ENCODE measurements at places on chromosomes 4 and X.
A peak's percentile ranks its signal among the peaks of the same experiment; 100 is the strongest.

GRCh38 chr4:112633477-112634235 is 3.1 kb downstream of the ZGRF1 start:
- DNase-seq, result no peak

DNA sequence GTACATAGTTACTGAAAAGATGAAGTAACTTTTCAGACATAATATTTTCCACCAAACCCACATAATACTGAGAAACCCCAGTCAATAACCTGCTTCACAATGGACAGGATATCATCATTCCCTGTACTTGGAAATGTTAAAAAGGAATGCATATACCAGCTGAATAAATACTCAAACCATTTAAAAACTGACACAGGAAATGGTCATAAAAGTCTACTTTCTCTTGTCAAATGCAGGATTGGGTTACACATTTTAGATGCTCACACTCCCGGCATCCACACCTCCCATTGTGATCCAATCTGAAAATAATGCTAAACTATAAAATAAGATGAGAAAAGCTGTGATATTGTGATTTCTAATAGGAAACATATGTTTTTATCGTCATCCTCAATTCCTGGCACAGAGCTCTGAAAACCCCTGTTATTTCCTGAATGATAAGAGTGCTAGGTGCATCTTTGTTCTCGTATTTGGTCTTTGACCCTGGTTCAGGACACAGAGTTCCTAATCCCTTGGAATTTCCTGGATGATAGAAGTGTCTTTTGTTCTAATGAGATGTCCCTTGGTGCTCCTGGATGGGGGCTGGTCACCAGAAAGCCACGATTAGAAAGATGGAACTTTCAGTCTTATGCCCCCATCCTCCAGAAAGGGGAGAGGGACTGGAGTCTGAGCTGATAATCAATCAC is 821.3 kb downstream of the TRIML1 start:
- no peak for DNase-seq

DNA sequence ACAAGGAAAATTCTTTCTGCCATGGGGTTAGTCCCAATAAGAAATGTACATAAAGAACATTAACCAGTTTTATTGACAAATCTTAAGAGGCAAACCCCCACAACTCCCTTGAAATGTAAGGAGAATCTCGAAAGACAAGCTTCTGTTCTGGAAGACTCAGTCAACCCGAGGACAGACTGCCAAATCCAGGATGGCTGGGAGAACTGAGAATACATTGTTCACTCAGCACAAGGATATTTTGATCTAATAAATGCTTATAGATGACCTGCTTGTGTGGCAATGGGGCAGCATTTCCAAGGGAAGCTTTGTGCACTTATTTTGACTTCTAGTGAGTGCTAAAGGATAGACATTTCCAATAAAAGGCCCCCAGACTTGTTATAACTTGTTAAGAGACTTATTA is 280.4 kb downstream of the DHX15 start:
- no peak for DNase-seq

- no peak for DNase-seq
Measured at GRCh38 chr4:58070726-58071125, 960.5 kb upstream of the IGFBP7 start.

- DNase-seq, result no peak
Measured at GRCh38 chrX:53798281-53798680, 111.8 kb upstream of the HUWE1 start.

DNA sequence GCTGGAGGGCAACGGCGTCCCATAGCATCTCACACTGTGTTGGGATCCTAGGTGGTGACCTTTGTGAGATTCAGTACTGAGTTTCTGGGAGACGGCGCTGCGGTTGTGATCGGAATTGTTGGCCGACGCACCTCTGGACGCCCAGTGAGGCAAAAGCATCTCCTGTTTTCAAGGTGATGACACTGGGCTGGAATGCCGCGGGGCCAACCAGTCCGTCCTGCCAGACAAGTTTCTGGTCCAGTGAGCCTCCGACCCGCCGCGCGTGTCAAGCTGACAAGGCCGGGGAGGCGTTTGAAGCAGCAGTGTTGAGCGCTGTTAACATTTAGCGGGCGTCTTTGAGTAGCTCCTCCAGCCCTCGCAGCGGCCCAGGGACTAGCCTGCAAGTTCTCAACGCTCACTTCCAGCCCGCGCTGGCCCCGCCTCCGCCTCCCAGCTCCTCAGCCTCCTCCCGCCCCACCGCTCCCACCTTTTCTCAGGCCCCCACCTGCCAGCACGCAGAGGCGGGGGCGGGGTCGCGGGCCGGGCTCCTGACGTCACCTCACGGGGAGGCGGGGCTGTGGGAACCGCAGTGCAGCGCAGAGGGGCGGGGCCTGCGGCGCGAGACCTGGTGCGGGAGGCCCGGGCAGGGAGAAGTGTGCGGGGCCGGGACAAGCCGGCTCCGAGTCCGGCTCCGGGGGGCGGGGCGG is 482 bp upstream of the CDS1 start:
- DNase-seq, result peak; percentile 83

DNA sequence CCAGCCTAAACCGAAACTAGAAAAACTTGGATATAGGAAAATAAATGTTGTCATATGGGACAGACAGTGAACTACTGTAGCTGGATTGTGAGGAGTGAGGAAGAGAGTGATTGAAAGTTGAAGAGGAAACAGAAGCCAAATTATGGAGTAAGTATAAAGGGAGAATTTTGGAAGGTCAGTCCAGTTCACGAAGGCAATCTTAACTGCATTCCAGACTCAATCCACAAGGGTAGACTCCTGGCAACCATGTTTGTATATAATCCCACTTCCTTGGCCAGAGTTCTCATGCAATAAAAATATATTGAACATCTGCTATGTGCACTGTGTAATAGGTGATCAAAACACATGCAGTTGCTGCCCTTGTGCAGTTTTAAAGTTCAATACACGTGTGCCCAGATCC is 58.6 kb upstream of the CAMK2D start:
- no peak for DNase-seq

DNA sequence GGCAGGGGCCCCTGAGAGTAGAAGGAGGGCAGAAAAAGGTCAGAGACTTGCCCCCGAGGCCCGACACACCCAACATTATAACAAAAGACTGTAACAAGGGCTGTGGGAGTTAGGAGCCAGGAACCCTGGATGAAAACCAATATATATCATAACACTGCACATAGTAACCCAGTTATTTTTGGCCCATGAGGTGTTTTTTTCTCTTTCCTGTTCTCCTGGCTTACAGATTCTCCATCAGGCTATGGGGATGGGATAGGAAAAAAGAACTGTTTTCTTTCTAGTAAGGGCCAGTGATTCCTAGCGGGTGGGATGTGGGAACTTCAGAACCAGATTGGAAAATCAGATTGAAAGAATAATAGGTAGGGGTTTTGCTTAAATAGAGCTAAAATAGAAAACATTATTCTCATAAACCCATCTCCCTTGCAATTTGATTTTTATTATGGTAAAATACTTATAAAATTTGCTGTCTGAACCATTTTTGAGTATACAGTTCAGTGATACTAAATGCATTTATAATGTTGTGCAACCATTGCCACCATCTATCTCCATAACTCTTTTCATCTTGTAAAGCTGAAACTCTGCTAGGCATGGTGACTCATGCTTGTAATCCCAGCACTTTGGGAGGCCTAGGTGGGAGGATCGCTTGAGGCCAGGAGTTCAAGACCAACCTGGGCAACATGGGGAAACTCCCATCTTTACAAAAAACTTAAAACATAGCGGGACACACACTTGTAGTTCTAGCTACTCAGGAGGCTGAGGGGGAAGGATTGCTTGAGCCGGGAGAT is 33.5 kb downstream of the SNX25 start:
- no peak for DNase-seq

- DNase-seq, result no peak
Measured at GRCh38 chrX:85851418-85851817, 195.9 kb downstream of the CHM start.

- DNase-seq, result no peak
Measured at GRCh38 chr4:177717407-177717806, 275.2 kb upstream of the AGA start.

DNA sequence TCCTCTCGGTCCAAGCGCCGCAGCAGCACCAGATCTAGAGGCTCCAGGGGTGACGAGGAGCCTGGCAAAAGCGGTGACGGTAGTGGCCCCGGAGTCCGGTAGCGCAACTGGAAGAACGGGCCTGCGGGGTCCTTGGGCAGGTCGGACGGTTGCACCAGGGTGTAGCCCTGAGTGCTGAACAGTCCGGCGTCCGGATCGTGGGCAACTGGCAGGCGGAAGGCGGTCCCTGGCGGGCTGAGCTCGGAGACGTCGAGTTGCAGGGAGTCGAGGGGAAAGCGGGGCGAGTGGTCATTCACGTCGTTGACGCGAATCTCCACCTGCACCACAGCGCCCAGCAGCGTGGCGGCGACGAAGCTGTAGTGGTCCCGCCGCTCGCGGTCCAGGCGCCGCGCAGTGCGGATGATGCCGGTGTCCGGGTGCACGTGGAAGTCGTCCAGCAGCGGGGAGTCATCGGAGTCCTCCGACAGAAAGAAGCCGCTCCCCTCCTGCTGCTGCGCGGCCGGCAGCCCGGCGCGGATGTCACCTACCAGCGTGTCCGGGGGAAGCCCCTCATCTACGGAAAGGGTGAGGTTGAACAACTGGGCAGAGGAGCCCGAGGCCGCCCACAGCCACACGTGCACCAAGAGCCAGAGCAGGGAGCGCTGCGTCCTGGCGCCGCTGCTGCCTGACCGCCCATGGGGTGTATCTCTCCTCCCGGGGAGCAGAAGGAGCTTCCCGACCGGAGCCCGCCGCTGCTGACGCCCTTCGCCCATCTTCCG is 837 bp downstream of the DCHS2 start:
- no peak for DNase-seq

- no peak for DNase-seq
Measured at GRCh38 chr4:101321481-101322042, 25.8 kb downstream of the PPP3CA start.

DNA sequence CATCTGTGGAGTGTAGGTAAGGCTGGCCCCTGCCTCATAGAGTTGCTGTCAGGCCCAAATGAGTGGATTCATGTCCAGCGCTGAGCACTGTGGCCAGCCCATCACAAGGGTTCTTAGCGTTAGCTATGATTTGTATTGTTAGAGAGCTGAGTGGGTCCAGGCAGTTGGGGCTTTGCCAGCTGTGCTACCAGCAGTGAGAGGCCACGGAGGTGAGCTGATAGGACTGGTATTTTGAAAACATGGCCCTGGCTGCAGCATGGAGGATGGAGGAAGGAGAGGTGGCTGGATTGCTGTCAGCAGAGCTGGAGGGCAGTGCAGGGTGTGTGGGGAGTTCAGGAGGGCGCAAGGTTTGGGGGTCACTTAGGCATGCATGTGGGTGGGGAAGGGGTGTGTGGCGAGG is 69.8 kb downstream of the PSAPL1 start:
- DNase-seq, result no peak

- no peak for DNase-seq
Measured at GRCh38 chr4:45349859-45350258, 623.5 kb upstream of the GNPDA2 start.

- no peak for DNase-seq
Measured at GRCh38 chr4:145230726-145231125, 50.3 kb upstream of the OTUD4 start.

GRCh38 chrX:11640089-11640488 is 25.6 kb downstream of the ARHGAP6 start:
- no peak for DNase-seq

- no peak for DNase-seq
Measured at GRCh38 chrX:110699109-110699508, 96.5 kb downstream of the CHRDL1 start.

GRCh38 chrX:151825925-151826485 is 86.7 kb upstream of the MAGEA4 start:
- DNase-seq, result no peak

- no peak for DNase-seq
Measured at GRCh38 chr4:130468340-130468739, 1372.4 kb downstream of the C4orf33 start.

- no peak for DNase-seq
Measured at GRCh38 chr4:13733817-13734216, 106.3 kb upstream of the BOD1L1 start.

DNA sequence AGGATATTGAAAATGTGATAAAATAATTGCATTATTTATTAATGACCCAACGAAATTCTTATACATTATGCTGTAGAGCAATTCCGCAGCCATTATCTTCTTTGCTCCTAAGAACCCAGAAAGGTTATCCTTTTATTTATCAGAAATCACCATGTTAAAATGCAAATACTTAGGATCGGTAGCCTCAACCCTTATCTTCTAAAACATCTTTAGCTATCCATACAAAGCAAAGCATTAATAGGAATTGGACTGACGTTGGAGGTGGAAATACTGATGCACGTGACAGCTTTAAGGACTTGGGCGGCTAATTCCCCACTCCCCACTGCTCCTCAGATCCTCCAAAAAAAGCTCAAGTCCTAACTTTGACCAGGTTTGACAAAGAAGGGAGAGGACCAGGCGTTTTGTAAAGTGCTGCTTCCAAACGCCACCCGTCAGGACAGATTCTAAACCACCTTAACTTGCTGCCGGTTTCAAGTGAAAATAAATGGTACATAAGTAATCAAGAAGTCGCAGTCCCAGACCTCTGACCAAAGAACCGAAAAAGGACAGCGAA is 539 bp upstream of the SPCS3 start:
- DNase-seq, result no peak

DNA sequence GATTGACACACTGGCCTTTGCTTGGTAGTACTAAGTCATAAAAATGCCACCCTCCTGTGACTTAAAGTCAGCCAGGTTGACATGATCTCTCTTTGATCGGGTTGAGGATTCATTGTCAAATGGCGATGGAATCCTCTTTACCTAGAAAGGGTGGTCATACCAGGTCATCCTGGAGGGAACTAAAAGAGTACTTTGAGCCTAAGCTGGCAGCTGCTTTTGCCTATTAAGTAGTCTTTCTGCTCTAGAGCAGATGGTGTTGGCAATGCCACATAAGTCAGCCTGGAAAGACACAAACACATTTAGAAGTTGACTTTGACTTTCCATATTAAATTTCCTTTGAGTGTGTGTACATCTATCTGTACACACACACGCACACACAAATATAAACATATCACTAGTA is 39.2 kb upstream of the C4orf54 start:
- no peak for DNase-seq

DNA sequence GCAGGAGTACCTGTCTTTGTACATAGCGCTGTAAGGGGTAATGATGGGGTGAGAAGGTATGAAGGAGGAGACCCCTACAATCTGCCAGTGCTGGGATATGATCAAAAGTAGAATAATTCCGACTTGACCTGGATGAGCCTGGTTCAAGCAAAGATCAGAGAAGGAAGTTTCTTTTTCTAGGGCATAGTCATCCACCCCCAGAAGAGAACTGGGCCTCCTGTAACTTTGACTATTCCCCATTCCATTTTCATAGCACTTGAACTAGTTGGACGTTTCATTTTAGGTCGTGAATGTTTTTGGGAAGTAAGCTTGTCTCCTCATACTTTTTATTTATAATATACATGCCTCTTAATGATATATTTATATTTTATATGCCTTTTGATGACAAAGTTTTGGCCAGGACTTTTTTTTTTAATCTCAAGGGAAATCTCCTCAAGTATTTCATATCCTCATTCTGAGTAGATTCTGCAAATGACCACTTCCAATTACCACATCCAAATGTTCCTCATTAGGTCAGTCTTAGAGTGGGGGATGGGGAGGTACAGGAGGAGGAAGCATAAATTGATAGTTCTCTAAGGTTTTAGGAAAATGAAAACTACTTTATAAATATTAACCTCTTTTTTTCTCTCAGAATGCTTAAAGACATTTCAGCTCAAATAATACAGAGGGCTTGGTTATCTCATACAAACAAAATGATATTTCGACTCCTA is 3.5 kb downstream of the CXorf58 start:
- no peak for DNase-seq

All from T-helper 1 cell (primary cell).